OCI-M1 (cell line): ENCODE measurements at places on chromosomes 4 and X.

- peak; percentile 85 for DNase-seq
Observed at GRCh38 chr4:73021634-73022033, 47.9 kb downstream of the COX18 start.

GRCh38 chr4:154073107-154073822 lies 284.4 kb upstream of the SFRP2 start:
- peak; percentile 17 for DNase-seq

- DNase-seq = peak; percentile 56
Observed at GRCh38 chrX:76253432-76253831, 80.6 kb downstream of the PBDC1 start.

- DNase-seq = peak; percentile 13
Observed at GRCh38 chrX:14038375-14039085, 8.8 kb upstream of the GEMIN8 start.

GRCh38 chrX:44922980-44923379 lies 50.0 kb downstream of the KDM6A start:
- no peak for DNase-seq

GRCh38 chr4:57580710-57581599 lies 470.8 kb upstream of the IGFBP7 start:
- no peak for DNase-seq

DNA sequence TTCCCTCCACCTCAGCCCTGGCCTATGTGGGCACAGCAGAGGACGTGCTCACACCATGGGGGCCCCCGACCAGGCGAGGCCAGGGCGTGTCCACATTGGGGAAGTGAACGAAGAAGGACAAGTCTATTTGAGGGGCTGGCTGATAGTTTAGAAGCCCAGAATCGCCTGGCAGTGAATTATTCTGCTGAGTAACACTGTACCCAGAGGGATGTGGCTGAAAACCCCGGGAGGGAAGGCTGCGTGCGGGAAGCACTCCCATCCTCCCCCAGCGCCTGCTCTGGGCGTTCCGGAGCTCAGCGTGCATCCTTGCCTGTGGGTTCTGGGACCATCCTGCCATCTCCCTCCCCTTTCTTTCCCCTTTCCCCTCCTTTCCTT lies 66.6 kb downstream of the TRMT44 start:
- no peak for DNase-seq

DNA sequence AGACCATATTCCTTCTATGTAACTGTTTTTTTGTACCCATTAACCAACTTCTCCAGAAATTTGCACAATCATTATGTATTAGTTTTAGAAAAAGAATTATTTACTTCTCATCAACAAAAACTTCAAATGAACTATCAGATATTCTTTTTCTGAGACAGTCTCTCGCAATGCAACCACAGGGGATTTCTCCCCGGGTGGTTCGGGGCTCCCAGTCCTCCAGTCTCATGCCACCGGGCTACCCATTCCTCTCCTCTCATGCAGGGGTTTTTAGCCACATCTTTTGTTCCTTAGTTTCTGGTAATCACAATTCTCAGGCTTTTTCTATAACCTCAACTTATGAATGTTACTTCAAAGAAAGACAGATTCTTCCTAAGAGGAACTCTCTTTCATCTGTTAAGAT lies 46.6 kb upstream of the CLNK start:
- no peak for DNase-seq

DNA sequence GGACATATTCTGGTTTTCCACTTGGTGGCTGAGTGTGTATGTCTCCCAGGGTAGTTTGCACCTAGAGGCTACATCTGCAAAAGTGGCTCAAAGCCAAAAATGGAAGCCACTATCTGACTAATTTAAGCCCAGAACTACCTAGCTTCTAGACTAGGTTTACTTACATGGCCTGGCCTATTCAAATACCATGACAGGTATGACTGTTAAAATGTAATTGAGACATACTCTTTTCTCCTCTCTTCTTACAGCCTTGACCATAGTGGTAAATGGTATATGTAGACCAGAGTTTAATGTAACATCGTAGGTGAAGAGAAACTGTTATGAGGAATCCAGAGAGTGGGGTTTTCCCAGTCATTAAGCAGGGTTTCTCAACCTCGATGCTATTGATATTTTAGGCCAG lies 2.6 kb upstream of the TRPC5 start:
- DNase-seq = no peak

DNA sequence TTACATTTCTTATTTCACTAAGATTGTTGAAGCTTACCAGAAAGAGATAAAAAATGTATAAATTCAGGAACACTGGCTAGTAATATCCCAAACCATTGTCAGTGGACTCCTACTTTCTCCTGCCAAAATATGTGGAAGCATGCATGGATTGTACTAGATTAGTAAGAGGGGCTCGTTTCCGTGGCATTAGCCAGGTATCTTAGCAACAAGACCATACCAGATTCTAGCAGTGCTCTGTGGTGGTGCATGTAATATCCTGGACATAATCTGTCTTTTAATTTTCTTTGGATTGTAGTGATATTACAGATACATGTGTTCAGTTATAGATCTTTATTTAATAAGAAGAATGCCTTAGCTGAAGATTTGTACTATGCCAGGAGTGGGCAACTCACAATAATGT lies 371.9 kb upstream of the PITX2 start:
- DNase-seq = no peak

- DNase-seq = peak; percentile 41
Observed at GRCh38 chr4:62528874-62529273, 1328.7 kb downstream of the ADGRL3 start.

DNA sequence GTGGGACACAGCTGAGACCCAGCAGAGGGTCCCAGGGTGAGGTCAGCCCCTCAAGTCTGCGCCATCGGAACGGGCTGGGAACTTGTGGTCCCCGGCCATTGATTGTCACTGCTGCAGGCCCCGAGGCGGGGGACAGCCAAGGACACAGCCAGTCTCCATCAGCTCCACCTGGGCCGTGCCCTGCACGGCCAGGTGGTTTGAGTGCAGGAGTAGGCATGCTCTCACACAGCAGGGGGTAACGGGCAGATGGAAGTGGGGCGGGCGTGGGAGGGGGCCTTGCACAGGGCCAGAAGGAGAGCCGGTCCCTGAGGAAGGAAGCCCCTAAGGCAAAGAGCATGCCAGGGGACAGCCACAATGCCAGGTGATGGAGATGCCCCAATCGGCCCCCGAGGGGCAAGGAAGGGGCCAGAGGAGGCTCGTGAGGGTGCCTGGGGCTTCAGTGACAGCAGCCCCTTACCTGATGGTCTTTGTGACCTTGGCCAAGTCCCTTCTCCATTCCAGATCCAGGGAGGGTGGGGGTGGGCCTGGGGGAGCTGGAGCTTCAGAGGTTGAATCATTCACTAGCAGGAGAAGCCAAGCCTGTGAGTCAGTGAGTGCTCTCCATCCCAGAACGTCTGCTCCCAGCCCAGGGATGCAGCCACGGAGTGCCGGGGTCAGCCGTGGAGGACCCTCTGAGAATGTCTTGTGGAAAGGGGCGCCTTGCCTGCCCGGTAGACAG lies 2.3 kb downstream of the ATP2B3 start:
- DNase-seq = no peak

DNA sequence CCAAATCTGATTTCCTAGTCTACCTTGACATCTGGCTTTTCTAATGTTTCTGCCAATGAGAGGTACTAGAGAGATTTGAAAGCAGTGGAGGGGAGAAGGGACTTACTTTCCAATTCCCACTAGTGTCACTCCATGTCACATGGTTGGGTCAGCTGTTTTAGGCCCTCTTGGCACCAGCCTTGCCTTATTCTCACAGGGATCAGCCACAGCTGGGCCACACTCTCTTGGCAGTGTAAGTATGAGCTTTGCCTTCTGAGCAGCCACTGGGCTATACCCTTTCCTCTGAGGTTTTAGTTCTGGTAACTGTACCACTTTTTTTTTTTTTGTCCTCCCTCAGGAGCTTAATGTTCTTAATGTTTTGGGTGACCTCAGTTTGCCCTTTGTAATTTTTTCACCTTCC lies 10.2 kb upstream of the ADH1C start:
- no peak for DNase-seq

DNA sequence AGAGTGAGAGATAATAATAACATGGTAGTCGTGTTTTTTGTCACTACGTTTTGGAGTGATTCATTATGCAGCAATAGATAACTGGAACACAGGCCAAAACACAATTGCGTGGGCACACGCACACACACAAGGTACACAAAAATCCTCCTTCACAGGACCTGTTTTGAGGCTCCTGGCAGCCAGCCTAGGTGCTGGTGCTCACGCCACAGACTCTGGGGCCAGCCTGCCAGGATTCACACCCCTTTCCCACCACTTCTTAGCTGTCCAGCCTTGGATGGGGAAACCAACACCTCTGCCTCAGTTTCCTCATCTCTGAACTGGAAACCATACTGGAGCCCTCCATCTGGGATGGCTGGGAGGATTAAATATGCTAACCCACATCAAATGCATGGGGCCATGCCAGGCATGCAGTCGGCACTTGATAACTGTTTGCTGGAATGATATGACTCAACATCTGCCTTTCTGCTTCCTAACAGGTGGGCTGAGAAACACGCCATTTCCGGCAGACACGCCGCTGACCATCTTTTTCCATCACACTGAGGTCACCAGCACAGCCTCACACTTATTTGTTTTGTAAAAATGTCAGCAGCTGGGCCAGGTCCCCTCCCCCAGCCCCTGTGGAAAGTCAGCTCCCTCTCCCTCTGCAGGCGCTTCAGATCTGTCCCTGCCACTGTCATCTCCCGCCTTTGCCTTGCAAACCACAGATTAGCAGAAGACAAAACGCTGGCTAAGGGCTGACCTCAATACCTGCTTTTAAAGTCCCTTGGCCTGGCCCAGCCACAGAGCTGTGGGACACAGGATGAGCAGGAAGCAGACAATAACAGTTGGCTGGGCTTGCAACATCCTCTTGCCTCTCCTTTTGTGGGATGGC lies 237.5 kb downstream of the BCOR start:
- DNase-seq = peak; percentile 79

GRCh38 chr4:42216664-42217063 lies 64.2 kb upstream of the BEND4 start:
- DNase-seq = no peak

GRCh38 chr4:46441136-46441859 lies 51.4 kb upstream of the GABRA2 start:
- peak; percentile 68 for DNase-seq

DNA sequence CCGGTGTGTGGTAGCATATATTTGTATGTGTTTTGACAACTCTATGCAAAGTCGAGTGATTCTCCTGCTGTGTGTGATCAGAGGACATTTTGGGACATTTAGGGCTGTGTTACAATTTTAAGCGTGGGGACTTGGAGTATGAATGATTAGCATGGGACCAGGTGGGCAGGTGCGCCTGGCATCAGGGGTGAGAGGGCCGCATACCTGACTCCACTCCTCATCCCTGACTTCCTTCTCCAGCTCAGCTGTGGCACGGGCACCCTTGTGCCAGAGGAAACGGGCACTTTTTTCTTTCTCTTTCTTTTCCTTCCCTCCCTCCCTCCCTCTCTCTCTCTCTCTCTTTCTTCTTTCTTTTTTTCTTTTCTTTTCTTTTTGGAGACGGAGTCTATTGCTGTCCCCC lies 15.7 kb upstream of the PLCXD1 start:
- no peak for DNase-seq

DNA sequence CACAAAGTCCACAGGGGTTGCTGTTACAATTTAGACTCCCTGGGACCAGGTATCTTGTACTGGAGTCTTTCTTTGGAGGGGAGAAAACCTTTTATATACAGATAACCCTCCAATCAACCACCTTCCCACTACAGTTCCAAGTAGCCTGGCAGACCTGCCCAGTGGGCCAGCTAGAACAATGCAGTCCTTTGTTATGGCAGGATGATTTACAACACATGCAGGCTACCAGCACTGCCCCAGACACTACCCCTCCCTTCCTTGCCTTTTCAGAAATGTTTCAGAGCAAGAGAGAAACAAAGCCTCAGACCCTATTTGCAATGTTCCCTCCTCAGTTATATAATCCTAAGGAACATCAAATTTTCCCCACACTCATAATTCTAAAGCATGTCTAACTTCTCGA lies 11.1 kb downstream of the RASL11B start:
- no peak for DNase-seq

DNA sequence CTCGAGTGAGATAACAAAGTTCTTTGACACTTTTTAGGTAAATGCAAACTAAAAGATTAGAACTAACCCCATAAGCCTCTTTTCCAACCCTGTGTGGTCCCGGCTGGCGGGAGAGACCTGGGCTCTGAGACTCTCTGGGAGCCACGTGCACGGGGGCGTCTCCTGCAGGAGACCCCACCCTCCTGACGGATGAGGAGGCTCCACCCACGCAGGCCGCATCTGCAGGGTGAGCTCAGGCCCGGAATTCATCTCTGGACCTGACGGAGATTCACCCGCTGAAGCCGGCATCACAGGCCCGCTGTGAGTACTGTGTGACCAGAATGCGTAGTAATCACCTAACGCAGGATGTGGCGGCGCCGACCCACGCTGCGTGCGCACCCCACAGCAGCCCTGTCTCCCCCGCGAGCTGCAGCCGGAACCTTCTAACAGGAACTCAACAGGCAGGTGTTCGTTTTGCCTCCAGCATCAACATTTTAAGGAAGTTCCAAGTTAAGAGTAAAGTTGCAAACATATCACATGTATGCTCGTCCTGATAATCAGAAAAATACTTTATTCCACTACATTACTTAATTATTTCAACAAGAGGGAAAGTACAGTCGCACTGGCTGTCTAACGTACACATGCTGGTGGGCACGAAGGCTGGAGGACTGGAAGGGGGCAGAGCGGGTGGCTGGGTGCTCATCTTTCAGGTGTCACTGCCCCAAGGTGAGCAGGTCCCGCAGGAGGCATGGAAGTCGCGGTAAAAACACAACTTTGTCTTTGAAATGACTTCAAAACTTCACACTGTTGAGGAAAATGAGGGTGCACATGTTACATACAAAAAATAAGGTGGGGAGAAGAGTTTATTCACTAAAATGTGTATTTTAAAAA lies 44.5 kb downstream of the FGFRL1 start:
- no peak for DNase-seq

- DNase-seq = peak; percentile 84
Observed at GRCh38 chrX:119809185-119809666, 17.8 kb upstream of the RPL39 start.

DNA sequence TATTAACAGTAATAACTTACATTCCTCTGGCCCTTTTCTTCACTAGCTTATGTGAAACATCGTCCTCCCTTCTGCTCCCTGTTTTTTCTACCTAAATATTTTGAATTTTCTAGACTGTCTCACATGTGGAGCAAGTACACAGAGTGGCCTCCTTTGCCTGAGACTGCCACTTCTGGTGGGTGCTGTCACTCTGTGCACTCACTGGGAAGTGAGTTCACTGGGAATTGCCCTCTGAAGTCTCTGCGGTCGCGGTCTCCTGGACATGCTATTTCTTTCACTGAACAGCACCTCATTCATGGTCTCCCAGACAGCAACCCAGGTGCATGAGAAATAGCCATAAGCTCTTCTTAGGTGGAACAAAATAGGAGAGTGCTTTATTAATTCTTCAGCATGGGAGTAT lies 1179.7 kb upstream of the ADGRL3 start:
- no peak for DNase-seq
